ENCODE measurements at places on chromosomes 4 and X.

DNA sequence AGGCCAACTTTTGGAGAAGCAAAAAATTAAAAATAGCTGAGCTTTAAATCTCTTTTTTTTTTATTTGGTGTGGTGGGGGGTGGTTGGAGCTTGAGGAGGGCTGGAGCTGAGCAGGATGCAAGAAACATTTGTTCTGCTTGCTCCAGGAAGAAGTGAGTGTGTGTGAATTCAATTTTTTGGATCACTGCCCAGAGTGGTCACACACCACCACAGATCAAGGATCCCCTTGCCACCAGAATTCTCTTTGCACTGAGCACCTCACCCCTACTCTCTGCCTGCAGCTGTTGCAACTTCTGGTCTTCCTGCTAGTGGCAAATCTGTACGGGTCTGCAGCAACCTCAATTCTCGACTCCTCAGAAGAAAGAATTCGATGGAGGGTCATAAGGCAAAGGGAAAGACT lies 19.9 kb upstream of the PLP1 start:
- no peak for DNase-seq

GRCh38 chrX:138885886-138886285 lies 174.4 kb upstream of the FGF13 start:
- no peak for DNase-seq

DNA sequence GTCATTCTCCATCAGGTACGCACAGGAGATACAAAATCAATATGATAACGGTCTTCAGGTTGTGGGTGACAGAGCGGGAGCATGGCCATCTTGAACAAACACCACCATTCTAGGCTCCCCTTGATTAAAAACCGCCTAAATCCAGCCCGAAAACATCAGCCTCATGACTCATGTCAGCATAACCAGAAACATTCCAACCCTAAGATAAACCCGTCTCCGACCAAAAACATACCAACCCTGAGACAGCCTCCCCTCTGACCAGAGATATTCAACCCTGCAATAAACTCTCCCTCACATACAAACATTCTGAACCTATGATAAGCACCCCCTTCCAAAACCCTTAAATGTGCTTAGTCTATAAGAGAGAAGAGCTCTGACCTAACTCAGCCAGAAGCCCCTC lies 157.9 kb downstream of the DHRSX start:
- DNase-seq, result no peak

GRCh38 chr4:19455850-19456602 lies 795.7 kb upstream of the SLIT2 start:
- DNase-seq, result no peak

DNA sequence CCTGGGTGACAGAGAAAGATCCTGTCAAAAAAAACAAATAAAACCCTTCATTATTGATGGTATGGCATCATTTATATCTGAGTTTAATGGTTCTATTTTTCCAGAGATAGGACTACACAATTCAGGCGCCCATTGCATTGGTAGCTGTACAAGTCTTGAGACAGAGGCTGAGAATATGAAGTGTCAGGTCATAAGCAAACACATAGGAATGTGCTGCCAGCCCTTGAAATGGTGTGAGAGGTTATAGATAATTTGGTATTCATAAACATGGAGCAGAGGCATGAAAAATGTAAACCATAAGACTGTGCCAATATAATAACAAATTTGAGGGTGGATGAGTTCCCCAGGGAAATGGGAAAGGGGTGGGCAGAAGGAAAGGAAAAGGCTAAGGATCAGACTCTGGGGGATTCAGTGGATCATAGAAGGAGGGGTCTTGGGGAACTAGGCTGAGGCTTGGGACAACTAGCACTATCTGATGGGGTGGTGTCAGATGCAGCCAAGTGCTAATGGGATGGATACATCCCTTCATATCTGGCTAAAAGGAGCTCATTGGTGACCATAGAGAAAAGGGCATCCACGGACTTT lies 50.8 kb downstream of the MAOA start:
- DNase-seq, result no peak

GRCh38 chr4:15805583-15806517 lies 27.7 kb downstream of the CD38 start:
- no peak for DNase-seq

GRCh38 chrX:131217989-131218388 lies 71.1 kb downstream of the IGSF1 start:
- DNase-seq, result no peak

DNA sequence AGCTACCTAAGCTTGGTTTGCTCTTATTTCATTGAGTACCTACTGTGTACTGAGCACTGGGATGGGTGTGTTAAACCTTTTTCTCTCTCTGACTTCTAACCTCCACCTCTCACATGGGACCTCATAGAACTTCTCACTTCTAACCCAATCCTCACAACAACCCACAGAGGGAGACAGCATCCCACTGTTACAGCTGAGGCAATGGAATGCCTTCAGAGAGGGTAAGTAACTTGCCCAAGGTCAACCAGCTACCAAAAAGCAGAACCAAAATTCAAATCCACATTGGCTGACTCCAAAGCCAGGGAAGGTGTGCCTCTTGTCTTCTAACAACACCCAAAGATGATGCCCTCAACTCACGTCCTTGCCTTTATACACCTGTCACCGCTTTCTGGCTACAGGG lies 5.4 kb downstream of the SEL1L3 start:
- no peak for DNase-seq
